ENCODE measurements at places on chromosomes 5 and 9.

DNA sequence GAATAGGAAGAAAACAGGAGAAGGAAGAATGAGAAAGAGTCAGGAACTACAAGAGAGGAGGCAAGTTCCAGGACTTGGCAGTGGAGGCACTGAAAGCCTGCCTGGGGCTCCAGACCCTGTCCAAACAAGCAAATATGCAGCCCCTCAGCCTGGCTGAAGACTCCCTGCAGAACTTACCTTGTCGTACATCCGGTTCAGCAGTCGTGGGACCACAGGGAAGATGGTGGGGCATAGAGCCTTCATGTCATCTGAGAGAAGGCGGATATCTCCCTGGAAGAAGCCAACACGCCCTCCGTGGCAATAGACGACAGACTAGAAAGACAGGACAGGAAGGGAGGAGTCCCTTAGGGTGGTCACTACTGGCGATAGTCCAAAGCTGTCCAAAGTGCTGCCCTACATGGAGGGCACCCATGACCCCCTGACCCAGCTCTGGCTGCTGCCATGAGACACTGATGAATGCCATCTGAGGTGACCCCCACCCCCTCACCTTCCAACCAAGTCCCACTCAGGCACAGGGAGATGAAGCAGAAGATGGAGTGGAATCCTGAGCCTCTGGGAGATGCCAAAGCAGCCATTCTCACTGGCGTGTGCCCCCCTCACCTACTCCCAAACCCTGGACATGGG, 27.7 kb upstream of the MEIKIN start:
- no peak for DNase-seq

GRCh38 chr9:94159069-94159939, 75.0 kb downstream of the PTPDC1 start:
- DNase-seq, result no peak

GRCh38 chr5:65588694-65589093, 25.6 kb downstream of the PPWD1 start:
- no peak for DNase-seq

DNA sequence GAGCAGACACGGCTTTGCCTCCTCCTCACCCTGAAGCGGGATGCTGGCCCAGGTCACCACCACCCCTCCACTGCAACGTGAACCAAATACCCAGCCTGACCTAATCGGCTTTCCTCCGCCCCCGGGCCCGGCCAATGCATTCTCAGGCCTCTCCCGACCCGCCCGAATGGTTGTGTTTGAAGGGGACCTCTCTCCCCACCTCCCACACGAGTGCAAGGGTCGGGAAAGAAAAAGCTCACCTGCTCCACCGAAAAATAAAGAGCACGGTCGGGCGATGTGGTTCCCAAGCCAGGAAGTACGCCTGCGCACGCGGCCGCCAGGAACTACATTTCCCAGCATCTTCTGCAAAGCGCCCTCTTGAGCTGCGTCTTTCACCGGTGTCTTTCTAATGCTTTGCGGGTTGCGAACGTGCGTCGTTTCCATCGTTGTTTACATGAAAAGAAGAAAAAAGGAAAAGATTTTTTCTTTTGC, at the start of gene ZNF883:
Gene ZNF883 (minus strand): TSS at position 282 of the 471 bp plus-strand sequence.
- peak; percentile 60 for DNase-seq

GRCh38 chr9:124257844-124258606, at the start of gene NEK6:
NEK6 (plus strand) TSS chr9:124257949; CDS start chr9:124301965, 44,016 bp downstream.
- DNase-seq, result no peak

GRCh38 chr5:53008751-53009150, 19.6 kb downstream of the ITGA2 start:
- no peak for DNase-seq

- no peak for DNase-seq
These were observed at the start of gene NTRK2 for GRCh38 chr9:84669288-84670137. NTRK2 (plus strand) TSS chr9:84669729; CDS start chr9:84670749, 1,020 bp downstream.

DNA sequence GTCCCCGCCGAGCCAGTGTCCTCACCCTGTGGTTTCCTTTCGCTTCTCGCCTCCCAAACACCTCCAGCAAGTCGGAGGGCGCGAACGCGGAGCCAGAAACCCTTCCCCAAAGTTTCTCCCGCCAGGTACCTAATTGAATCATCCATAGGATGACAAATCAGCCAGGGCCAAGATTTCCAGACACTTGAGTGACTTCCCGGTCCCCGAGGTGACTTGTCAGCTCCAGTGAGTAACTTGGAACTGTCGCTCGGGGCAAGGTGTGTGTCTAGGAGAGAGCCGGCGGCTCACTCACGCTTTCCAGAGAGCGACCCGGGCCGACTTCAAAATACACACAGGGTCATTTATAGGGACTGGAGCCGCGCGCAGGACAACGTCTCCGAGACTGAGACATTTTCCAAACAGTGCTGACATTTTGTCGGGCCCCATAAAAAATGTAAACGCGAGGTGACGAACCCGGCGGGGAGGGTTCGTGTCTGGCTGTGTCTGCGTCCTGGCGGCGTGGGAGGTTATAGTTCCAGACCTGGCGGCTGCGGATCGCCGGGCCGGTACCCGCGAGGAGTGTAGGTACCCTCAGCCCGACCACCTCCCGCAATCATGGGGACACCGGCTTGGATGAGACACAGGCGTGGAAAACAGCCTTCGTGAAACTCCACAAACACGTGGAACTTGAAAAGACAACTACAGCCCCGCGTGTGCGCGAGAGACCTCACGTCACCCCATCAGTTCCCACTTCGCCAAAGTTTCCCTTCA, 1.4 kb downstream of the GLIS3 start:
- peak; percentile 9 for DNase-seq

- DNase-seq, result peak; percentile 32
These were observed 4.5 kb upstream of the CARD19 start for GRCh38 chr9:93091453-93092081.

- DNase-seq, result no peak
These were observed 112.4 kb downstream of the ANXA2R start for GRCh38 chr5:42927730-42928129.

DNA sequence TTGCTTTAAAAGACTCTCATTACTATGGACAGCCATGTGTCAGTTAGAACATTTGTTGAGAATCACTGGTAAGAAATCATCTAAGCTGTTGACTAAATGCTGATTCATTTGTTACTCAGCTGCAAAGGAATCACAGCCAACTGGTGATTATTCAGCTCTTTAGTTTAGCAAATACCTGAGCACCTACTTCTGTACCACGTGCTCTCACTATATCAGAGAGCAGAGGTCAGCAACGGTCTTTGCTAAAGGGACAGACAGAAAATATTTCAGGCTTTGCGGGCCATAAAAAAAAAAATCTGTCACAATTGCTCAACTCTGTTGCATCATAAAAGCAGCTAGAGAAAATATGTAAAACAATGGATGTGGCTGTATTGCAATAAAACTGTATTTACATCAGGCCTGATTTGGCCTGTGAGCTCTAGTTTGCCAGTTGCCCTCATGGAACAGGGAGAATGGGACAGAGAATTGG, 377.6 kb downstream of the DNAH5 start:
- peak; percentile 21 for DNase-seq

GRCh38 chr5:27402828-27403227, 364.4 kb upstream of the CDH9 start:
- DNase-seq, result no peak

- no peak for DNase-seq
These were observed 92.6 kb downstream of the MARCHF3 start for GRCh38 chr5:126937771-126938170.

DNA sequence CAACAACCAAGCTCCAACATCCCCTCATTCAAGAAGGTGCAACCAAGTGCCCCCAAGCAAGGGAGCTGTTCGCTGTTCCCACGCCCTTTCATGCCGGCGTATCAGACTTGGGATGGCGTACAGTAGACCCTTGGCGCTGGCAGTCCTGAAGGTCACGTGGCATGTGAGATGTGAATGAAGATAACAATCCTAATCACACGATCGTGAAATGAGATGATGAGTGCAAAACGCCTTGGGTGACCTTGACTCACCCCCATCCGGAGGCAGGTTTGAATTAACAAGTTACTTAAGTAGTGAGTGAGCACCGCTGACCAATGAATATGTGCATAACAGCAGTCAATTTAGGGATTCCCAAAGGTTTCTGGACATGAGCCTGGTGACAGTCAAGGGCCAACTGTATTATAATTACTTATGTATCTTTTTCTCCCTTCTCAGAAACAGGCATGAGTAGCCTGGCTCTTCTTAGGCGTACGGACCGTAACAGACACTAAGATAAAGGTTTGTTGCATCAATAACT, 150.2 kb downstream of the TTLL11 start:
- no peak for DNase-seq

- peak; percentile 100 for DNase-seq
These were observed 9.7 kb upstream of the TGFBI start for GRCh38 chr5:136018814-136019783.

DNA sequence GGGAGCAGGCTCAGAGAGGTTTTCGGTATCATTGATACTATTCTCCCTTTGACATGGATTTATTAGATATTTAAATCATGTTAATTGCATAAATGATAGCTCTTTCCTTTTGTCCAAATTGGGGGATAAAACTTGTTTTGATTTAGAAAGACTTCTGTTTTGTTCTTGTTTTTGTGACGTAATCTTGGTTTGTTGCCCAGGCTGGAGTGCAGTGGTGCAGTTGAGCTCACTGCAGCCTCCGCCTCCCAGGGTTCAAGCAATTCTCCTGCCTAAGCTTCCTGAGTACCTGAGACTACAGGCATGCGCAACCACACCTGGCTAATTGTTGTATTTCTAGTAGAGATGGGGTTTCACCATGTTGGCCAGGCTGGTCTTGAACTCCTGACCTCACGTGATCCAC, 7.1 kb downstream of the MAT2B start:
- DNase-seq, result no peak

- peak; percentile 36 for DNase-seq
These were observed 98.4 kb downstream of the FGF1 start for GRCh38 chr5:142587354-142587965.

- DNase-seq, result peak; percentile 24
These were observed 1.2 kb downstream of the JMY start for GRCh38 chr5:79236970-79237739.

GRCh38 chr5:72063219-72063819, 44.0 kb upstream of the MAP1B start:
- DNase-seq, result peak; percentile 19

DNA sequence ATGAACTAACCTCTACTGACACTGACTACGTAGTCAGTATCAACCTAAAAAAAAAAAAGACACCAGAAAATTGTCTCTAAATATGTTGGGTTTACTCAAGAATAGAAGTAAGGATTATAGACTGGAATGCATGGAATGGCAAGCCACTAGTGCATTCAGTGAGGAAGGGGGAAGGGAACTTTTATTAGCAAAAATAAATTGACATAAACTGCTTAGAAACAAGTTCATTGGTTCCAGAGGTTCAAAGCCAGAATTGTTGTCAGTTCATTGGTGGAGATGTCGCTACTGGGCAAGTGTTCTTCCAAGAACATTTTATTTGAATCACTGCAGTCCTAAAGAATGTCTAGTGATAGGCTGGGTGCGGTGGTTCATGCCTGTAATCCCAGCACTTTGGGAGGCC, 26.1 kb upstream of the AOPEP start:
- no peak for DNase-seq

GRCh38 chr5:179199246-179199645, 139.1 kb downstream of the ZNF354C start:
- no peak for DNase-seq

GRCh38 chr5:42875785-42876374, 64.2 kb upstream of the SELENOP start:
- no peak for DNase-seq

GRCh38 chr5:141713616-141714309, 31.7 kb upstream of the ARAP3 start:
- DNase-seq, result no peak

DNA sequence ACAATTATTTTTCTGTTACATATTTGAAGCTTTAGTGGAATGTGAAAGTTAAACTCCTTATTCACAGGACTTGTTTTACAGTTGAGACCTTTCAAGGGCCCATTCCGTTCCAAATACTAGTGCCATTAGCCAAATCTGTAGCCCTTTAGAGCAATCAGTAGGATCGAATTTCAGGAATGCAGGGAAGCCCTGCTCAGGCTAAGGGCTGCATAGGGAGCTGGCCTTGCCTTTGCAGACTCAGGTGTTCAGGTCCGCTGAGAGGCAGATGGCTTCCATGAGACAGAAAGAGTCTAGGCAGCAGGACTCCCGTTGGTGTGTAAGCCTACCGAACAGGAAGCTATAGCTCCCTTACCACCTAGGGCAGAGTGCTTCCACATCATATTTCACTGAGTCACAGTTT, 150.1 kb upstream of the SLC27A6 start:
- no peak for DNase-seq

DNA sequence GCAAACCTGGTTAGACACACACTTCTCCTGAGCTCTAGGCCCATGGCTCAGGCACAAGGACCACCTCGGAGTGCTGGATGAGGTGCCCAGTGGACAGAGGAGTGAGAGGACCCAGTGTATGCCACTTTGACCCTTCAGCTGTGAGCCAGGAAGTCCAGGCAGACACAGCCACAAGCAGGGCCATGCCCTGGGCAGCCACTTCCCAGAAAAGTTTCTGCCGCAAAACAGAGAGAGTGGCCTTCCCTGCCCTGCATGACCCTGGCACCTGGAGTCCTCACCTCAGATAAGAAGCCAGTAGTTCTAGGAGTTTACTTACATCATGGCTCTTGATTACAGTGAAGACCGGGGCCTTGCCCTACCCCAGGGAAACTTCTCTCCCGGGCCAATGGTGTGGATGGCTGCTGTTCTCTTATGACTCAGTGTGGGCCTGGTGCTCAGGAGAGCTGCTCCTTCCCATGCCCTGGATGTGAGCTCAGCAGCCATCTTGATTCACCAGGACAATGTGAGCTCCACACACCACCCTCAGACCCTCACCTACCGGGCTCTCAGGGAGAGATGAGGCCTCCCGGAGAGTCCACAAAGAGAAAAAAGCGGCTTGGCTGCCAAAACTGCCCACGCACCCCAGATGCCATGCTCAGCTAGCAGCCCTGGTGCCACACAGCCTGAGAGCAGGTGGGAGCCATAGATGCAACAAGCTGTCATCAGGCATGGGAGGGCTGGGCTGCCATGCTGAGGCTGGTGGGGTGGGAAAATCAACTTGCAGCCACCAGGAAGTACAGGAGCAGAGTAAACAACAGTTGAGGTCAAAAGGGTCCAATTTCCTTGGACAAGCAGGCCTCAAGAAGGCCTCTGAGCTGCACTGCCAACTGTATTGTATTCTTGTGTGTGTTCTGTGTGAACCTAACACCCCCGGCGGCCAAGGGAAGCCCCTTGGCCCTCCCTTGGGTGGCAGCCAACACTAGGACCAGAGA, 11.7 kb upstream of the IRF1 start:
- DNase-seq, result peak; percentile 13

GRCh38 chr5:79297661-79298060, 61.7 kb downstream of the JMY start:
- DNase-seq, result no peak

DNA sequence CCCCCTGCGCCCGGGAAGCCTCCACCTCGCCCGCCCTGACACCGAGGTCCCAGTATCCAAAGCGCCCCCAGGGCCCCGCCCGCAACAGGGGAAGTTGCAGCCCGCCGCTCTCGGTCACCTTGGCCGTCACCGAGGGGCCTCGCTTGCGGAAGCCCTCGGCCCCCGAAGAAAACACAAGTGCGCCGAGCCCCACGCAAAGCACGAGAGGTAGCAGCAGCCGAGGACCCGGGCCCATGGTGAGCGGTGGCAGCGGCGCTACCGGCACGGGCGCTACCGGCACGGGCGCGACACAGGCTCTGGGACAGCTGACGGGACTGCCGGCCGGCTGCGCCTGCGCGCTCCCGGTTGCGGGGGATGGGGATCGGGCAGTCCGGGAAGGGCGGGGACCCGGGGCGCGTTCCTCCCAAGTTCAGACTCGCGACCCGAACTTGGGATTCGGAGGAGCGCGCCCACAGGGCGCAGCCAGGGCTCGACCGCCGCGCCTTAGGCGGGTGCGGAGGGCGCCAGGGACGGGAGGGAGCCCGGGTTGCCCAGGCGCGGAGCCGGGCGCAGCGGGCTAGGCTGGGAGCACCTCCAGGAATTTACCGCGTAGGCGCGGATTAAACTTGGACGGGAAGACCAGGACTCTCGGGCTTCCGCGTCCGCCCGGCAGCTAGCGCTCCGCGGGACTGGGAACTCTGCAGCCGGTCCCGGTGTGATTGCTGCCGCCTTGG, at the start of gene PPIC:
Gene PPIC (minus strand): TSS at position 335 of the 713 bp plus-strand sequence. CDS start 100 bp downstream, at position 235.
- DNase-seq, result peak; percentile 77

All from H4 (cell line).